LHCN-M2 (cell line): ENCODE measurements at places on chromosomes 3 and 15.

GRCh38 chr3:50336452-50337174 lies 4.0 kb downstream of the RASSF1 start:
- peak; percentile 44 for DNase-seq

- no peak for DNase-seq
Measured at GRCh38 chr3:128453501-128454309, 13.0 kb downstream of the DNAJB8 start.

GRCh38 chr15:64865998-64866520 lies 24.3 kb downstream of the PLEKHO2 start:
- DNase-seq: peak; percentile 95

- no peak for DNase-seq
Measured at GRCh38 chr15:67504056-67504455, 16.9 kb upstream of the C15orf61 start.

DNA sequence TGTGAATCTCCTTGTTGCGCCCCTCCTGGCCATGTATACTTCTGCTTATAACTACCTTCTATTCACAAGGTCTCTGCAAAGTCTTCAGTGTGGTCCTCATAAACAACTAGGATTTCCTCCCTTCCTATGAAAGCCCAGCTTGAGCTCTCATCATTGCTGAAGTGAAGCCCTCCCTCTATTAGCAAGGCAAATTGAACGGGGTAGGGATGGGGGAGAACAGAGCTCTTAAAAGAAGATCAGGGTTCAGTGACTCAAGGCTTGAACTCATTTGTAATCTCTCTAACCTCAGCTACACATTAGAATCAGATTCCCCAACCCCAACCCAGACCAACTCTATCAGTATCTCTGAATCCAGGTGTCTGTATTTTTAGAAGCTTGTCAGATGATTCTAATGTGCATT lies 88.3 kb upstream of the ST8SIA2 start:
- DNase-seq: no peak

GRCh38 chr15:75031848-75032247 lies 8.5 kb downstream of the PPCDC start:
- DNase-seq: no peak

GRCh38 chr15:85379403-85380131 lies 836 bp upstream of the AKAP13 start:
- peak; percentile 33 for DNase-seq

- DNase-seq: no peak
Measured at GRCh38 chr3:73521734-73522336, 102.9 kb downstream of the PDZRN3 start.

DNA sequence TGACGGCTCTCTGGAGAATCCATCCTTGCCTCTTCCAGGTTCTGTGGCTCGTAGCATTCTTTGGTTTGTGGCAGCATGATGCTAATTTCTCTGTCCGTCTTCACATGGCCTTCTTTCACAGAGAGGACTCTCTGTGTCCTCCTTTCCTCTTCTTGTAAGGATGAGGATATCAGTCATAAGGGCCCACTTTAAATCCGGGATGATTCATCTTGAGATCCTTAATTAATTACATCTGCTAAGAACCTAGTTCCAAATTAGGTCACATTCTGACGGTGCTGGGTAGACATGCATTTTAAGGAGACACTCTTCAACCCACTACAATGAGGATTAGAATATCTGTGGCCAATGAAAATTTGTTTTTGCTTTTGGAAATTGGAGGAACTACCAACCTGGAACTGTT lies 15.7 kb upstream of the GXYLT2 start:
- no peak for DNase-seq

DNA sequence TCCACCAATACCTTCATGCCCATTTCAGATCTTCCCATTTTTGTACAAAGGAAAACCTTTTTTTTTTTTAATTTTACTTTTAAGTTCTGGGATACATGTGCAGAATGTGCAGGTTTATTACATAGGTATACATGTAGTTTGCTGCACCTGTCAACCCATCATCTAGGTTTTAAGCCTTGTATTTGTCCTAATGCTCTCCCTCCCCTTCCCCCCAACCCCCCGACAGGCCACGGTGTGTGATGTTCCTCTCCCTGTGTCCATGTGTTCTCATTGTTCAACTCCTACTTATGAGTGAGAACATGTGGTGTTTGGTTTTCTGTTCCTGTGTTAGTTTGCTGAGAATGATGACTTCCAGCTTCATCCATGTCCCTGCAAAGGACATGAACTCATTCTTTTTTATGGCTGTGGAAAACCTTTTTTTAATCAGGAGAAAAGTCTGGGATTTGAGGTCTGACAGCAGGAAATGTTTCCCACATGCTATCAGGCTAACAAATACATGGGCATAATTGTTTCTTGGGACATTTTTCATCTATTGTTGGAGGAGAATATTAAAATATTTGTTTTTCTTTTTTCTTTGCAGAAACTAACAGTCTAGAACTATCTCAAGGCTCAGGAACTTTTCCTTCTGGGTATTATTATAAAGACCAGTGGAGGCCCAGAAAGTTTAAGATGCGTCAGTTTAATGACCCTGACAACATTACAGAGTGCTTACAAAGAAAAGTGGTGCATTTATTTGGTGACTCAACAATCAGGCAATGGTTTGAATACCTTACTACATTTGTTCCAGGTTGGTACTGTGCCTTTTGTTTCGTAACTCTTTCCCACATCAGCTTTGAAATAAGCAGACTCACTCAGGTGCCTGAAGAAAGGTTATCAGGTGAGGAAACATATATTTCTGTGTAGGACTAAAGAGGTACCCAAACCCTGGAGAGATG lies 32.8 kb upstream of the NFKBIZ start:
- no peak for DNase-seq

DNA sequence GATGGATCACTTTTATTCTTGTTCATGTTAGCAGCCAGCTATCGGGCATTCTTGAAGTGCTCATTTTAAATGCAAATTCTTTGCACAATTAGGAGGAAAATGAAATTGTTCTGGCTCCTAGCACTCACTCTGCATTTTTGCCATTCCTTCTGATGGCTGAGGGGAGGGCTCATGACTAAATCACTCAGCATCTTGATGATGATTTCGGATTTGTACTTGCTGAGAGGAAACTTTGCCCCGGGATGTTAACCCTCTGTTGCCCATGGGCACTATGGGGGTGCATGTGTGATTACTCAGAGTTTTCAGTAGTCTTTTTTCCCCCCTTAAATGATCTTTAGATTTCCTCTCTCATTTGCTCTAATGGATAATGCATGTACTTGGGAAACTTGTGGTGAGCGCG lies 299.6 kb upstream of the C2CD4B start:
- peak; percentile 61 for DNase-seq

- DNase-seq: no peak
Measured at GRCh38 chr3:71005702-71006321, 577.7 kb downstream of the FOXP1 start.

- no peak for DNase-seq
Measured at GRCh38 chr3:102619361-102619760, 184.5 kb downstream of the ZPLD1 start.

DNA sequence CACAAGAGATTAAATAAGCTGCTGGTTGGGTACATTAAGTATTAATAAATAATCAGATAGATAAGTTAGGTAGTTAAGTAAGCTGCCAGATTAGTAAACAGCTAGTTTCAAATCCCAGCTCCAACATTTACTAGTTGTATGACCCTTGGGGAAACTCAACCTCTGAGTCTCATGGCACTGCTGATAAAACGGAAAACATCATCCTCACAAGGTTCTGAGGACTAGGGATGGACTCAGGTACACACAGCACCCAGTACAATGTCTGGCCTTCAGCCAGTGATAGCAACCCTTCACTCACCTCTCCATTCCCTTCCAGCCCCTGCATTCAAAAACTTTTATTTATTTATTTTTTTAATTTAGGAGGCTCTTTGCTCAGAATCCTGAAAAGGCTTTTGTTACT lies 32.3 kb downstream of the B3GNT5 start:
- DNase-seq: no peak

- no peak for DNase-seq
Measured at GRCh38 chr15:38687775-38688495, 123.3 kb upstream of the RASGRP1 start.

DNA sequence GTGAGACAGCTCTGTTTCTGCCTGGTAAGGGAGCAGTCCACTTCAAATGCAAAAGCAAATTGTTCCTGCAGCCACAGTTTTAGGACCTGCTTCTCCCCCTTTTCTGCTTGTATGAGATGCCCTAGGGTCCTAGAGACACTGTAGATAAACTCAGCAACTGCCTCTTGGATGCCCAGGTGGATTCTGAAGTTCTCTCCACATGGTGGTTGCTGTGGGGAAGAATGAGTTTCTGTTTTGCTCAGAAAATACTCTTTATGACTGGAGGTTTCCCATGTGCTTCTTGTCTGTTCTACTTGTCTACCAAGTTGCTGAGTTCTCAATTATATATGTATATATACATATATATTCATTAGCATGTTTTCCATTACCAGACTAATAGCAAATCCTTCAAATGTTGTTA lies 5.6 kb upstream of the ZNF80 start:
- DNase-seq: no peak

DNA sequence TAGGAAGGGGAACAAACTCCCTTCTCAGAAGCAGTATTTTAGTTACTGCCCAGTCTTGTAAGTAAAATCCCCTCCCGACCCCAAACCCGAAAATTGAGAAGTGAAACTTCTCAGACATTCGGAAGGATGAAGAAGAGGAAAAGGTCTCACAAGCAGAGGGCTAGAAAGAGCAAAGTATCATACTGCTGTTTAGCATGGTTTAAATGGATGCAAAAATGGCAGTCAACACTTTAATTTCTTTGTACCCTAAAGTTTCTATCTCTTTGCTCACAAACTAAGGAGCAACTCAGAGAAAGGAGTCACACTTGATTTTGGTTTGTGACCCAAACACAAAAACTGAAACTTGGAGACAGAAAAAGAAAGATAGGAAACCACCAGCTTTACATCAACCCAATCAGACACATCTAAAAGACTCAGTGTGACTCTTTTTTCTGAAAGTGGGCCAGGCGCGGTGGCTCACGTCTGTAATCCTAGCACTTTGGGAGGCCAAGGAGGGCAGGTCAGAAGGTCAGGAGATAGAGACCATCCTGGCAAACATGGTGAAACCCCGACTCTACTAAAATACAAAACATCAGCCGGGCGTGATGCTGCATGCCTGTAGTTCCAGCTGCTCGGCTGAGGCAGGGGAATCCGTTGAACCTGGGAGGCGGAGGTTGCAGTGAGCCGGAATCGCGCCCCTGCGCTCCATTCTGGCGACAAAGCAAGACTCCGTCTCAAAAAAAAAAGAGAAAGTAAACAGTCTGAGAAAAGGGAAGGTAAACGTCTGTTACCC lies 63.2 kb upstream of the ATP11B start:
- no peak for DNase-seq

DNA sequence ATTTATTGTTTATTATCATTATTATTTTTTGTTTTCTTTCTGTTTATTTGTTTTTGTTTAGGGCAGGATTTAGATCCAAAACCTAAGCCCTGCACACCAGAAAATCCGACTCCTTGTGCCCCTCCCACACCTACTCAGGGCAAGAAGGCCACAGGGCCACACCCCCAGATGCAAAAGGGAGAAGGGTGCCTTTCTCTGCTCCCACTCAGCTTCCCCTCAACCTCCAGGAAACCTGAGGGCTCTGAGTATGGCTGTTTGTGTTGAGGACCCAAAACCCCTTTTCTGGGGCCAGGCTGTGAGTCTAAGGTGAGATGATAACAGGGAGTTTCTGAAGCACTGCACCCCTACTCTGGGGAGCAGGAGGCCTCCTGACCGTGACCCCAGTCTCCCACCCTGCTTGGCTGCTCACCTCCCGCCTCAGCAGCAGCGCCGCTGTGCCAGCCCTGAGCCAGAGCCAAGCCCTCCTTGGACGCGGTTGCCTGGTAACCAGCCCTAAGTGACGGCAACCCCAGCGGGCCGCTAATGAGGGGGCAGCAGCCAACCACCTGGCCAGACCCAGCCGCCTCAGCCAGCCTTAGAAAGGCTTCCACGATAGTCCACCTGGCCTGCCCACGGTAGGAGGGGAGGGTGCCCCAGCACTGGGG lies 6.4 kb upstream of the C15orf39 start:
- no peak for DNase-seq

- DNase-seq: peak; percentile 38
Measured at GRCh38 chr15:82146576-82146975, 100.8 kb upstream of the MEX3B start.

- no peak for DNase-seq
Measured at GRCh38 chr3:117054556-117054955, 345.0 kb downstream of the TUSC7 start.

- DNase-seq: peak; percentile 96
Measured at GRCh38 chr3:146125951-146126350, 35.0 kb downstream of the PLOD2 start.

DNA sequence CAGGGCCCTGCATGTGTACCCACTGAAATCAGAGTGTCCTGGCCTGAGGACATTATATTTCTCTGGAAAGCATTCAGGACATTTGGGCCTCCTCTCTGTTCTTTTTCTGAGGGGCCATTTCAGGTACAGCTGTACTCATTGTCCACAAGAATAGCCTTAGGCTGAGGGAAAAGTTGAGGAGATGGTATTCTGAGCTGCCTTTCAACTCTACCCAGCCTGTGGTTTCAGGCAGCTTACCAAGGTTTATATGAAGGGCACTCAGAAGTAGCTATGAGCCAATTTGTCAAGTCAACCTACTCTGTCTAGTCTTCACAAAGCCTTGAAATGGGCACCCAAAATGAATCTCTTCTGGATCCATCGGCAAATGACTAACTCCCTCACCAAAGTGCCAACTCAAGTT lies 9.4 kb downstream of the ATP13A4 start:
- DNase-seq: no peak

DNA sequence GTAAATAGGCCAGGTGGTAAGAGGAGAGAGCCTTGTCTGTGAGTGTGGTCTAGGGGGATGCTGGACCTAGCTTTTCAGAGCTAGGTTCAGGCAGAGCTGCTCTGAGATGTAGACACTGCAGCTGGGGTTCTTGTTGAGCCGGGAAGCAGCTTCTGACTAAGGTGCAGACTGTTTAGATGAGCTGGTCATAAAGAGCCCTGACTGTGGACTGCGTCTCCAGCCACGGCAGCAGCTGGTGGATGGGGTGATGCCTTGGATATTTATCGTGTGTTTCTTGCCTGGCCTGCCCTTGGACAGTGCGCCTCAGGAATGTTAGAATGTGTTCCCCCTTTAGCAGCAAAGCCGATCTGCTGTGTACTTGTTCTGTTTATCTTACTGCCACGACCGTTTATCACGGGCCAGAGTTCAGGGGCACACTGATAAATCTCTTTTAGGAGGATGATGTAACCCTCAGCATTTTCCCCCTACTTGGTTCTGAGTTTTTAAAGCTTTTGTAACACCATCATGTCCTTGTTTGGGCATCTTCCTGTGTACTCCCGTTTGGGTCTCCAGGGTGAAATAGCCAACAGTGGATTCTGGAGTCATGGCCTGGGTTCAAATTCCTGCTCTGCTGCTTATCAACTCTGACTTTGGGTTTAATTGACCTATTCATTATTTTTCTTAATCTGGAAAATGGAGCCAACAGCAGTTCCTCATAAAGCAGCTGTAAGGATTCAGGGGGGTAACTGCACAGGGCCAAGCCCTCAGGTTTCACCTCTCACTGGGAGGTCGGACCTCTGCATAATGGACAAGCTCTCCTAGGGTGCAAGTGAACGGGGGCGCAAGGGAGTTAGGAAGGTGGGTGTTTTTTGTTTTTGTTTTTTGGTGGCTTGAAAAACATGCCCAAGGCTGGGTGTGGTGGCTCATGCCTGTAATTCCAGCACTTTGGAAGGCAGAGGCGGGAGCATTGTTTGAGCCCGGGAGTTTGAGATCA lies 51.4 kb downstream of the FLNB start:
- peak; percentile 90 for DNase-seq
